Natural killer cell (primary cell): ENCODE measurements at places on chromosomes 2 and 18.

DNA sequence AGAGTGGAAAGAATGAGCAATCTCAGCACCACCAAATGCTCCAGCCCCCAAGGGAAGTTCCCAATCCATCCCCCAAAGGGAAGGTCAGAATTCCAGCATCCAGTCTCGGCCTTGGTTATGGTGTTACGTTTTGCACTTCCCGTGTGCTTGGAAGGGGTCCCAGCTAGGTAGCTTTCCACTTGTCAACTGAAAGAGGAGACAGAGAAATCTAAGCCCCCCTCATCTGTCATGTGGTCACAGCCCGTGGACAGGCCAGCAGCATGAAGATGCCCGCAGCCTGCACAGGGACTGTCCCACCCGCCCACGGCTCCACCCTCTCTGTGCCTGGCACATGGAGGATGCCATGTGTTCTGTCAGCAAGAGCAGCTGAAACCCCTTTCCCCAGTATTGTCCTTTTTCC is 32.1 kb downstream of the RHOB start:
- DNase-seq: no peak

DNA sequence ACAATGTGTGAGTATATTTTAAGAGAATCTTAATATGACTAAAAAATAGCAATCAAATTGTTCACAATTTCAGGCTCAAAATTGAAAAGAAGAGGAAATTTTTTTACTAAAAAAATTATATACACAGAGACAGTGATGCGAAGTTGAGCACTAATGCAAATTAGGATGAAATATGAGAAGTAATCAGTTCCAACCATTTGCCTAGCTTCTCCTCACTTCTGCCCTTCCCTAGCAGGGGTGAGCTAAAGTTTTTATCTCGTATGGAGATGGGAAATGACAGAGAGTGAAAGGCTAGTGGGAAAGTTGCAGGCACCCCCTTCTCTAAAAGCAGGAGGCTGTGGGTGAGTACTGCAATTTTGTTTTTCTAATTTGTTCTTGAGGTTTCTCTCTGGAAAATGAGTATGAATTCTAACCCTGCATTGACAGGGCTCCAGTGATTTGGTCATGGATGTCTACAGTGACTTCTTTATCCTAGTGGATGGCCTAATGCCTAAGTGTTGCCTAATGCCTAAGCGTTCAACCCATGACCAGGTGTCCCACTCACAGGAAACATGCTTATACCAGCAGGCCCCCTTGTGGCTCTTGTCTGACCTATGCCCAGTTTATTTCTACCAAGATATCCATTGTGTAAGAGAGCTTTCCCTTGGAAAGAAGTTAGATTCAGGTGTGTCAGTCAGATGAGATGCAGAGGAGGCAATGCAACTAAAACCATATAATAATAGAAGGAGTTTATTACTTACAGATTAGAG is 78.0 kb upstream of the HNMT start:
- DNase-seq: no peak

DNA sequence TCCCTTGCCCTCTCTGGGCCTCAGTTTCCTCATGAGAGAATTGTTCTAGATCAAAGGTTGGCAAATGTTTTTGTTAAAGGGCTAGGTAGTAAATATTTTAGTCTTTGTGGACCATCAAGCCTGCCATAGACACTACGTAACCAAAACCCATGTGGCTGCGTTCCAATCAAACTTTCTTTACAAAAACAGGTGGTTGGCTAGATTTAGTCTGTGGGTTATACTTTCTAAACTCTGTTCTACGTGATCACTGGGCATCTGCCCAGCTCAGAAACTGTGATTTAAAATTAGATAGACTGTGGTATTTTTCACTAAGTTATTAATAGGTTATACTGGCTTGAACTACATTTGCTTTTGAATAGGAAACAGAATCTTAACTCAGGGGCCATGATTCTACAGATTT is 149.8 kb upstream of the DCC start:
- no peak for DNase-seq

DNA sequence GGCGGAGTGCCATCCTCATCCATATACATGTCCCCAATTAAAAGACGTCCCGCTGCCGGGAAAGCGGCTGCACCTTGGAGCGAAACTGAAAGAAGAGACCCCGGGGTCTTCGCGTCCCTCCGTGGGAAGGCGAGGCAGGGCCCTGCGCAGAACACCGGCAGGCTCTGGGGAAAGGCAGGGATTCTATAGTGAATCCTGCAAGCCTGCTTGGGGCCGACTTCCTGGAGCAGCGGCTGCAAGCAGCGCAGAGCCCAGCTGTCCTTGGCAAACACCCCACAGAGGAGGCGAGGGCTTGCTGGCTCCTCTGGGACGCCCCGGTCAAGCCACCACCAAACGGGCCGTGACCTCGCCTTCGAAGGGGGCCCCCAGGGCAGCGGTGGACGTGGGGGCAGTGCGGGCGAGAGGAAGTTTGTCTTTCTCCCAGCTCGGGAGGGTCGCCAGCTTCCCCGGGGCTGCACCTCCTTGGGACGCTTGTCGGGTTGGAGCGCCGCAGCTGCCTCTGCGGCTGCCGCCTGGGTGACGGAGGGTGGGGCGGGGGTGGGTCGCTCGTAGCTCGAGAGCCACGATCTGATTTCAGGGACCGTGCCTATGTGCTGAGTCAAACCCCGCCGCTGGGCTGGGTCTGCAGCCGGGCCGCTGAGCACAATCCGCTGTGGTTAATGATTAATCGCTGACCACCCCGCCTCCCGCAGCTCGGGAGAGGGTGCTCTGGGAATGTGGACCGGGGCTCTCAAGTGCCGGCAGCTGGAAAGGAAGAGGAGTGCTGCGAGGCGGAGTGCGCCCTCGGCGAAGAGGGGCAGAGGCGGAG is 486 bp upstream of the GPR39 start:
- DNase-seq: no peak

- no peak for DNase-seq
These were observed 4.4 kb downstream of the MAP4K3 start for GRCh38 chr2:39432701-39433100.
